ENCODE measurements at places on chromosomes 11 and 22.

DNA sequence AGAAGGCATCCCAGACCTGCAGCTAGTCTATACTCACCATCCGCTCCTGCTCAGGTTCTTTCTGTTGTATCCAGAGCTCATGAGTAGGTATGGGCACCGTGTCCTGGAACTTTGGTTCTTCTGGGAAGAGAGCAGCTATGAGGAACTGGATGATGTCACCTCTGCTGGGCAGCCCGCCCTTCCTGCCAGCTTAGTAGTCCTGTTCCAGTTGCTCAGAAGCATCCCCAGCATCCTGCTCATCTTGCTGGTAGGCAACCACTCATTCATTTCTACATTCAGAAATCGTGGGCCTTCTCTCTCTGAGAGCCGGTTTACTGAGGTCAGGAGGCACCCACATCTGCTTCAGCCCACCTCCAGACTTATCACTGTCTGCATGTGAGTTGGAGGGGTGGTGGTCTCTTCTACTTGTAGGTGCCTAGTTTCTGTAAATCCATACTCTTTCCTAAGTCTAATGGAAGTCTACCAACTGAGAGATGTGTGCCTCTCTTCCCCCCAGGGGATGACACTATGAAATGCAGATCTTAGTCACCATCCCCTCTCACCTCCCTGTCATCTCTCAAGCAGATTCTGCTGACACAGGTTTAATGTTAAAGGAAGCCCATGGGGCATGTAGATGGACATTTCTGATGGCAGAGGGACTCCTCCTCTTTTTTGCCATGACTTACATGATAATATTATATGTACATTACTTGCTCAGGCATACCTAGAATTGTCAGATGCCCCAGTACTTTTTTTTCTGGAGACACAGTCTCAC lies 29.6 kb upstream of the CCDC134 start:
- no peak for DNase-seq

DNA sequence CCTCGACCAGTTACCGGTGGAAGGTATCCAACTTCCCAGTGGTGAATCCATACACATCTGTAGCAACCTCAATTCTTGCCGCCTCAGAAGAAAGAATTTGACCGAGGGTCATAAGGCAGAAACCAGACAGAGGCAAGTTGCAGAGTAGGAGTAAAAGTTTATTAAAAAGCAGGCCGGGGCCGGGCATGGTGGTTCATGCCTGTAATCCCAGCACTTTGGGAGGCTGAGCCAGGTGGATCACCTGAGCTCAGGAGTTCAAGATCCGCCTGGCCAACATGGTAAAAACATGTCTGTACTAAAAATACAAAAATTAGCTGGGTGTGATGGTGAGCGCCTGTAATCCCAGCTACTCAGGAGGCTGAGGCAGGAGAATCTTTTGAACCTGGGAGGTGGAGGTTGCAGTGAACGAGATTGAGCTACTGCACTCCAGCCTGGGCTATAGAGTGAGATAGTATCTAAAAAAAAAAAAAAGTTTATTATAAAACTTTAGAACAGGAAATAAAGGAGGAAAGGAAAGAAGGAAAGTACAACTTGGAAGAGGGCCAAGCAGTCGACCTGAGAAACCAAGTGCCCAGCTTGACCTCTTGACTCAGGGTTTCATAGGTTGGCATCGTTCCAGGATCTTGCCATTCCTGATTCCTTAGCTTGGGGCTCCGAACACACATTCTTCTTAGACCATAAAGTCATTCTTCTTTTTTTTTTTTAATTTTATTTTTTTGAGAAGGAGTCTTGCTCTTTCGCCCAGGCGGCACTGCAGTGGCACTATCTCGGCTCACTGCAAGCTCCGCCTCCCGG lies 27.8 kb downstream of the RGL4 start:
- DNase-seq, result no peak

DNA sequence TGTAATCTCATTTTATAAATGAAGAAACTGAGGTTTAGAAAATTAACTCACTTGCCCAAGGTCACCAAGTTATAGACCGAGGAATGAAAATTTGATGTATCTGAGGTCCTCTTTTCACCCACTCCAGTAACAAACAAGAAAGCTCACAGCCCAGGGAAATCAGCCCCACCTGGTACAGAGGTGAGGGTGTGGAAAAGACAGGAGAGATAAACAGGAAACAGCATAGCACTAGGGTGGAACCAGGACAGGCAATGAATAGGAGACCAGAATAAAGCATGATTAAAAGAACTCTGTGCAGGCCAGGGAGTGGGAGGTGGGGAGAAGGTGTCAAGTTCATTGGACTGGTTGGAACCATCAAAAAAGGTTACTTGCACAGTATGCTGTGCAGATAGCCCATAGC lies 46.2 kb upstream of the SMCO4 start:
- DNase-seq, result no peak

DNA sequence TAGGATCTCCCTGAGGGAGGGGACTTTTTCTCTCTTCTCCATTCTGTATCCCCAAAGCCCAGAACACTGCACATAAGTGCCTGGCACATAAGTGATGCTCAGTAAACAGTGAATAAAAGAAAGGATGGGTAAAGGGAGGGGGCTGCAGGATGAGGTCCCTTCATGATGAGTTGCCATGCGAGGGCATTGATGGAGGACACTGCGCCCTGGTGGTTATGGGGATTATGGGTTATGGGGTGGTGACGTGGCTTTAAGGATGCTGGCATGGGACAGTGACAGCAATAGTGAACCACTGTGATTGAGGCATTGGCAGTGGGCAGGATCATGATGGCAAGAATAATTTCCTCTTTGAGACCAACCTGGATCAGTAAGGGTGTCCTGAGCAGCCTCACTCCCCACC lies 43.9 kb upstream of the LRRC32 start:
- DNase-seq, result no peak

DNA sequence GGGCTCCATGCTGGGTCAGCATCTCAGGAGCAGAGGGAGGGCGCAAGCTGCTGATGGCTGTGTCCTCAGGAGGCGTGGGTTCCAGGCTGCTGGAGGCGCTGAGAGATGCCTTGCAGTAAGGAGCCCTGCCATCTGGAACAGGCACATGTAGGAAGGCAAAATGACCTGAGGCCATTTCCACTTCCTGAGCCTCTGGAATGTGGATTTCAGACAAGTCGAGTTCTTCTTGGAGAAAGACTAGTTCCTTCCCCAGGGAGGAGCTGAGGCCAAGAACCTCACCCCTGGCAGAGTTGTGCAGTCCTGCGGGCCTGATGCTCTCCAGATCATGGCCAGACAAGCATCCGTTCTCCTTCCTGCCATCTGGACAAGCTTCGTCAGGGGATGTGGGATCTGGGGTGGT lies 19.3 kb downstream of the HPS4 start:
- no peak for DNase-seq

DNA sequence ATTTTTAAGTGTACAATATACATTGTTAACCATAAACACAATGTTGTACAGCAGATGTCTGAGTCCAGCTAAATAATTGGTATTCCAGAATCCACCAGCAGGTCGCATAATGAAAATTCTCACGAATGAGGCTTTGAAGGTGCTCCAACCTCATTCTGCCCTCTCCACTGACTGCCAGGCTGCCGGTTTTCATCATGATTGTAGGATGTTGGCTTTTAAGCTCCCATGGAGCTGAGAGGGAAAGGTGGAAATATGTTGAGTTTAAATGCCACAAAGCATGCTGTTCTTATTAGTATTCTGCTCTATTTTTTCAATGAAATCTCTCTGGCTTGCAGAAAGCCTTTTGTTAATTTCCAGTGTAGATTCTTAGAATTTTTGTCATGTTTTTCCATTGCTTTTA lies 337.2 kb upstream of the DDI1 start:
- no peak for DNase-seq

GRCh38 chr22:29312218-29313125 lies 3.0 kb downstream of the RASL10A start:
- DNase-seq, result no peak

DNA sequence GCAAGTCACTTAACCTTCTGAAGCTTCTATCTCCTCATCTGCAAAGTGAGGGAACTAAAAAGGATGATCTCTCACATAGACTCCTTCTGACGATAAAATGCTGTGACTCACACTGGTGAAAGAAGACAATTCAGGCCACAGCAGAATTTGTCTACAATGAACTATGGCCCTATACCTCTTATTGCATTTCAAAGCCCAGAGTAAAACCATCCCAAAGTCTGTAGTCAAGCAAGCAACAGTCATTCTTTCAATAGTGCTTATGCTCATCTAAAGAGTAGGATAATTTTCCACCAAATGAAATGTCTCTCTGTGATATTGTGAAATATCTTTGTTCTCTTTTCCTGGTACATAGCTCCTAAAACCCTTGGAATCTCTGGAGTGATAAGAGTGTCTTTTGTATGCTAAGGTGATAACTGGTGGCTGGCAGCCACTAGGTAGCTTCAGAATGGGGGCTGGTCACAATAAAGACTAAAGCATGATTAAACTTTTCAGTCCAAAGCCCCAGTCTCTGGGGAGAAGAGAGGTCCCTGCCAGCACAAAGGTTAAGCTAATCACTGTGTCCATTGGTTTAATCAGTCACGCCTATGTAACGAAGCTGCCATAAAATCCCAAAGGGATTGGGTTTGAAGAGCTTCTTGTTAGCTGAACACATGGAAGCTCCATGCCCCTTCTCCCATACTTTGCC lies 30.8 kb downstream of the SYTL2 start:
- no peak for DNase-seq

GRCh38 chr11:105701098-105701497 lies 91.2 kb downstream of the GRIA4 start:
- DNase-seq, result no peak

- no peak for DNase-seq
These were observed 95.3 kb downstream of the NTM start for GRCh38 chr11:131465746-131466145.

GRCh38 chr11:122032317-122032716 lies 83.7 kb downstream of the BLID start:
- DNase-seq, result no peak

DNA sequence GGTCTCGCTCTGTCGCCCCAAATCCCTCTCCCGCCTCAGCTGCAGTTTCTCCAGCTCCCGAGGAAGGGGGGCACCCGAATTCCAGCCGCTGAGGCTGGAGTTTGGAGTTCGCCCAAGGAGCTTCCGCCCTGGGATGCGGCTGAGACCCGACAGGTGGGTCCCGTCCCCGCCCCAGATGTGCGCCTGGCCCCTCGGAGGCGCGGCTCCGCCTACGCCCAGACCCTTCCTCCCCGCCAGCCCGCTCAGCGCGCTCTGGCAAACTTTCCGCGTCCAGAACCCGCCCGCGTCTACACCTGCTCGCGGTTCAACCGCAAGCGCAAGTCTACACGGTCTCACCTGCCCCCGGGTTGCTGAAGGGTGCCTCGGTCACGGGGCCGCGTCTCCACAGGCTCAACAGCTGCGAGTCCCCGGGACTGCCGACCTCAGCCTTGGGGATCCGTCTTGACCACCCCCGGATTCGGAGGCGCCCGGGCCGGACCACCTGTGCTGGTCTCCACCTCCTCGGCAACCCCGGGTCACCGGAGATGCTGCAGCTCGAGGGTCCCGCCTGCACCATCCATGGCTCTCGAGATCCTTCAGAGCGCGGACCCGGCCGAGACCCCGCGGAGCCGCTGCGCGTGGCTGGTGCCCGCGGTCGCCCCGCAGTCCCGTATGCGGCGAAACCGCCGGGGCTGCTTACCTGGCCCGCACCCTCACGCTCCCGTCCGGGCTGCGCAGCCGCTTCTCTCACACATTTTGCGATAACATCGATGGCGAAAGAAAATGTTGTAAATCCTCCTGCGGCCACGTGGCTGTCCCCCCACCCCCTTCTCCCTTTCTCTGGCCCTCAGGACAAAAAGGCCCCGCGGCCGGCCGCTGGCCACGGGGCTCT lies 63.6 kb downstream of the NFAM1 start:
- peak; percentile 20 for DNase-seq

DNA sequence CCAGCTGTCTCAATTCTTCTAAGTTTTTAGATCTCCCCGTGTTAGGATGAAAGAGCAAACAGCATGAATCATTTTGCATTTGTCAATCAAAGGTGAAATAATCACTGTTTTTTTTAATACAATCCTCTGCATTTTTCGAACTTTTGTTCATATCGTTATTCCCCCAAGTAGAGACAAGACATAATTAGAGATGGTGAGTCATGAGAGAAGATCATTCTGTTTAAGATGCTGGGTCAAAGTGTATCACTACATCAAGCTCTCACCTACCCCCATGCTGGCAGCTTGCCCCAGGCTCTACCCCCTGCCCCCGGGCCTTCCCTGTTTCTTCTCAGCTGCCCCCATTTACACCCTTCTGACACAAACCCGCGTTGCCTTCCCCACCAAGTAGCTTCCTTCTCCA lies 30.5 kb upstream of the MYO18B start:
- DNase-seq, result no peak
